Activated T-helper 2 cell treated with anti-CD3 and anti-CD28 coated beads, Interferon-gamma antibody, Interleukin-2, Interleukin-4, amounts not matched to agents 10 μg/mL and 5 μg/mL and 100 μg/mL, durations not matched to agents 14 hours and 24 hours and 36 hours (primary cell): ENCODE measurements at places on chromosomes 13 and 19. TPM values are rescaled to one million over a fixed set of nuclear protein-coding genes. Genes with fewer than 3 reads are reported as not detected.
A peak's percentile ranks its signal among the peaks of the same experiment; 100 is the strongest.

GRCh38 chr19:48627201-48627864, 8.0 kb downstream of the SPHK2 start:
- no peak for DNase-seq

The RGCC gene
- 76.5 and 79.3 TPM in 2 replicates for total RNA-seq

DNA sequence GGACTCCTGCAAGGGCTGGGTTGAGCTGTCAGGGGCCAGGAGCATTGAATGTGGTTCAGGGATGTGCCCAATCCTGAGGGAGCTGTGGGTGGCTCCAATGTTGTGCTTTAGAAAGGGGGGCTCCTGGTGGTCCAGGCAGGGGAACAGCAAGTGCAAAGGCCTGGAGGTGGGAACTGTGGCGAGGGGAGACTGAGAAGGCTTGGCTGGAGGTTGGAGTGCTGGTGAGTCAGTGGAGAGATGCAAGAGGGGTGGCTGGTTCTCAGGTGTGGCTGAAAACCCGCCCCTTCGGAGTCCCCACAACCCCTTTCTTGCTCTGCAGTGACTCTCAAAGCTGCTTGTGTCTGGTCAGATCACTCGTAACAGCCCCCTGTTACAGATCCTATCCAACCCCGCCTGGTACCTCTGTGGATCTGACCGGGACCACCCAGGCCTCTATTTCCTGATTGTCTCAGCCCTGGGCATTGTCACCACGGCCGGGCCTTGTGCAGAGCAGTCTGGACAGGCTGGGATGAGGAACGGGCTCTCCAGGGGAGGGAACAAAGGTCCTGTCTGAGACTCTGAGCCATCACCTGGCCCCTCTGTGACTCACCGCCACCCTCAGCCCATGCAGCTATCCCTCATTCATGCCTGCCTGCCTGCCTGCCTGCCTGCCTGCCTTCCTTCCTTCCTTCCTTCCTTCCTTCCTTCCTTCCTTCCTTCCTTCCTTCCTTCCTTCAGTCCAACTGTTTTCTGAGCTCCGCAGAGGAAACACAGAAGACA, 1.4 kb upstream of the KCNN1 start:
- no peak for DNase-seq

The FCAR gene
- total RNA-seq, result not detected in 2 replicates

DNA sequence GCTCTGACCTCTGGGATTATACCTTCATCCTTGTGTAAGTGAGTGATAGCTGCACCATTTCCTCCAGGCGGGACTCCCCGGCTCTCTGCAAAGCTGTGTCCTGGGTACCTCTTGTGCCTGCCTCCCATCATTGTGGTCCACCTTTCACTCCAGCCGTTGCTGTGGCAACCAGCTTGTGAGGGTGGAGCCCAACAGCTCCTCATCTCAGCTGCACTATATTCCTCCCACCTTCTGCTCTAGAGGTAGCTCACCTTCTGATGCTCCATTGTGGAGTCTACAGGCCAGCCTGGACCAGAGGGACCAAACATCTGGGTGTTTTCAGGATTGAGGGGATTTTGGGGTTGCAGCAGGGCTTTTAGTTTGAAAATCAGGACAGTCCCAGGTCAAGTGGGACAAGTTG, 708.2 kb downstream of the UQCRFS1 start:
- no peak for DNase-seq

DNA sequence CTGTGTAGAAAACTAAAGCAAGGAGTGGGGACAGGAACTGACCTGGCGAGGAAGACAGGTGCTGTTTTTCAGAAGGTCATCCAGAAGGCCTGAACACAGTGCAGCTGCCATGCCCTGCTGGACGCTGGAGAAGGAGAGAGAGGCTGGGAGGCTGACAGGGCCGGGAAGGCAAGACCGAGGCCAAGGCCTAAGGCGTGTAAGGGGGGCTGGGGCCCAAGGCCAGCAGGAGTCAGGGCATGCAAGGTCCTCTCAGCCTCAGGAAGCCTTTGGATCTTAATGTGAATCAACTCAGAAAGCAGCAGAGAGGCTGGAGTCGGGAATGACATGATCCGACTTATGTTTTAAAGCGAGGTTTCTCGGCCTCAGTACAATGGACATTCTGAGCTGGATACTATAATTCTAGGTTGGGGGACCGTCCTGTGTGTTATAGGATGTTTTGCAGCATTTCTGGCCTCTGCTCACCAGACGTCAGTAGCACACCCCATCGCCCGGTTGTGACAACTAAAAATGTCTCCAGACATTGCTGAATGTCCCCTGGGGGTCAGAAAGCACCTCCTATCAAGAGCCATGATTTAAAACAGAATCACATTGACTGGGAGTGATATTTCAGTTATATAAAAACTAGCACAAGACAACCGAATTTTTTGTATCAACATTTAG, 530.4 kb downstream of the MYO16 start:
- DNase-seq, result no peak

GRCh38 chr19:35037716-35038622, 3.6 kb upstream of the HPN start:
- DNase-seq, result no peak

- no peak for DNase-seq
These were observed 117.3 kb downstream of the POSTN start for GRCh38 chr13:37481011-37481884.

DNA sequence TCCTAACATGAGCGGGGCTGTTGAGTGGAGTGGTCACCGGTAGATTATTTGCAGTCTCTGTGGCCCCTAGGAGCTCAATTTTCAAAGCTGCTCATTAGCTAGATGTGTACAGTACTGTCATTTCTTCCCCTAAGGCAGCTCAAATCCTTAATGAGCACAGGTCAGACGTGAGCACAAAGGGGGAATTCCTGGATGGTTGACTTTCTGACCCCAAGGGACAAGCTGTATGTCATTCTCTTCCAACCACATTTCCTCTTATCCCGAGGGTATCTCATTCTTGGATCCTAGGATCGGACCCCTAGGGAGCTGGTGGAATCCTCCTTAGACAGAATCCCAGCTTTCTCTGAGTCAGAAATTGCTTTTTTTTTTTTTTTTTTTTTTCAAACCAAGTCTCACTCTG, 5.7 kb upstream of the OR7G3 start:
- no peak for DNase-seq

The IQCN gene
- 2.9 and 3.3 TPM in 2 replicates for total RNA-seq

- DNase-seq, result no peak
These were observed 131.4 kb upstream of the ARGLU1 start for GRCh38 chr13:106699311-106699710.

DNA sequence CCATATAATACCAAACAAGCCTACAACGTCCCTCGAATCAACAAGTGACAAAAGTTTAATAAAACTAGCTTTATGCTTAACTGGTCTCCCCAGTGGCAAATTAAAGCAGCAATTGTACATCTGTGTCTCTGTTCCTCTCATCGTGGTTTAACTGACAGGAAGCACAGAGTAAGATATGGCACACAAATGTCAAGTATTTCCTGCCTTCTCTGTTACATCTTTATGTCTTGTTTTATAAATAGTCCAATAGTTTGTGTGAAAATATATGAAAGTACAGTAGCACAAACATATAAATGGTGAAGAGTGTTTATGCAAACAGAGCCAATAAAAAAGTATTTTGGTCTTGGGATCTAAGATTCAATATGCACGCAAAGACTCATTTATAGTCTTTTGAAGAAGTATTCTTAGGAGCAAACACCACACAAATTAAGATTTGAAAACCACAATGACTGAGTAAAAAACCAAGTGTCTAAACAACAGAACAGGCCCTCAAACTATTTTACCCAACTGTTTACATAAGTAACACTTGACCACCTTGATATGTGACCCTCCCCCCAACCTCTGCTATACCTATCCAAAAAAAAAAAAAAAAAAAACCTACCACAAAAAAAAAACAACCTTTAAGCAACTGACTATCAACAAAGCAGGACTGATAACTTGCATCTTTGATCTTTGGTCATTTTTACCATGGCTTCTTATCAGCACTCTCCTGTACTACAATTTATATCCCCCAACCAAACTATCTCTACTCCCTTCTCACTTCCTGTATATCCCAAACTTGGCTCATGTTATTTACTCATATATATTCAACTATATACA, 14.0 kb downstream of the ELF1 start:
- no peak for DNase-seq

- DNase-seq, result no peak
These were observed 509.5 kb downstream of the GPC6 start for GRCh38 chr13:93736081-93736480.

GRCh38 chr13:95199896-95200295, 101.4 kb downstream of the ABCC4 start:
- no peak for DNase-seq

DNA sequence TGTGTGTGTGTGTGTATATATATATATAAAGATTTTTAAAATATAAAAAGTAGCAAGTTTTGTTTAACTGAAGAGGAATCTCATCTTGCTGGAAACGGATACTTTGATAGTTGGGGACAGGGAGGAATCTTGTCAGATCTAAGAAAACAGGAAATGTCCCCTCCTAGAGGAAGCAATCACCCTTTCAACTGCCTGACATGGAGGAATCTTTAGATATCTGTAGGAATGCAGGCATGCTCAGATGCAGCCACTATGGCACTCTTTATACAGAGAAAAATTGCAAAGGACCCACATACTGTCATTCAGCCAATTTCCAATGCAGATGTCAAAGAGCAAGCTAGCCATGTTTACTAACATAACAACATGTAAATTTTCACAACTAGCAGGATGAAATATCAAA, 38.8 kb downstream of the ZNF611 start:
- DNase-seq, result no peak

- DNase-seq, result peak; percentile 46
These were observed 926 bp downstream of the PRR12 start for GRCh38 chr19:49591731-49592485.

- no peak for DNase-seq
These were observed 7.1 kb downstream of the UBE2S start for GRCh38 chr19:55400281-55401087.

DNA sequence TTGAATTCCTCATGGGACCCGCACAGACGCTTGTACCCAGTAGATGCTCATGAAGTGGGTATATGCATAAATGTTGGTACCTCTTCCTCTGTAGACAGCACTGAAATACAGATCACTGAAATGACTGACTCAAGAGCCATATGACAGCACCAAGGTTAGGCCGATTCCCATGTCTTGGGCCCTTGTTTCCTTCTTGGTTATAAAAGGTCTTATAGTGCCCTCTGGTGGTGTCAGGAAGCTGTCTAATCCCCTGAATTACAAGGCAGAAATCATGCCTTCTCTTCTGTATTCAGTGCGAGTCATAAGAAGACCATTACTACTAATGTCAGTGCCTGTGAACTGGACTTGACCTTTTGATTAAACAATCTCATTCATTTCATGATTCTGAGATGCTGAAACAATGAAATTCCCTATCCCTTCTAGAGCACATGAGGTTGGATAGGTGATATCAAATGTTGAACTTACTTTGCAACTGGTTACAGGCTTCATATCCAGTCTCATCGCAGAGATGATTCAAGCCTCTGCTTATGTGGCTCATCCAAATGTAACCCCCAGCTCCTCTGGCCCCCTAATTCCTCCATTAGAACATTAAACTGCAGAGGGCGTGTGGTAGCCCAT, 59.7 kb downstream of the SPATA13 start:
- DNase-seq, result peak; percentile 32

DNA sequence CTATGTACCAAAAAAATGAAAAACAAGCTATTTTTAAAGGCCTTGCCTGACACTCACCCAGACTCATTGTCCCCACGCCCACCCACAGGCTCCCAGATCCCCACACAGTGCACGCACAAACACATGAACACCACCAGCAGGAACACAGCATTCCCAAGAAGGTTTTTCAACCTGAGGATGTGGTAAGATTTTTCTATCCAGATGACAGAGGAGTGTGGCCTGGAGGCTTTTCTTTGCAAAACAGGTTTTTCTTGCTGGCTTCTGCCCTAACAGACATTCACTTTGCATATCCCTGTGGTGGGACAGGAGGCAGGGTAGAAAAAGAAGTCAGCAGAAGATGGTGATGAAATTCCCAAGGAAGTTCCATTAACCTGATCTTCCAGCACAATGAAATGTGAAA, 97.8 kb downstream of the KLF12 start:
- no peak for DNase-seq

The KCNN4 gene
- total RNA-seq, result 98.0 and 98.7 TPM in 2 replicates

- no peak for DNase-seq
These were observed 4.9 kb downstream of the PCDH20 start for GRCh38 chr13:61410669-61411297.

DNA sequence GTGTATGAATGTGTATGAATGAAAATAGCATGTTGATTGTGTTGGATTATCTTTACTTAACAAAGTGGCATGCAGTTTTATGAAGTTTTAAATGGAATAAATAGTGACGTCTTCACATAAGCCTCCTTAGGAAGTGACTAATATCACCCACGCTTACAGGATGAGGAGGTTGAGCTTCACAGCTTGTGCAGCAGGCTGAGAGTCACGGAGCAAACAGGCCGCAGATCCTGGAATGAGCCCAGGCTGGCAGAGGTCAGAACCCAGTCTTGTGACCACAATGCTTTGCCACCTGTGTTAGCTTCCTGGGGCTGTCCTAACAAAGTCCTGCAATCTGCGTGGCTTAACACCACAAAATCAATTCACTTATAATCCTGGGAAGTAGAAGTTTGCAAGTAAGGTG, 20.8 kb downstream of the LAIR2 start:
- DNase-seq, result peak; percentile 48

GRCh38 chr19:31055454-31055853, 293.8 kb downstream of the TSHZ3 start:
- no peak for DNase-seq

The GADD45B gene
- 90.7 and 95.2 TPM in 2 replicates for total RNA-seq

The GPR12 gene
- not detected in 2 replicates for total RNA-seq

The ZNF667 gene
- total RNA-seq, result 0.09 TPM in 2 replicates

DNA sequence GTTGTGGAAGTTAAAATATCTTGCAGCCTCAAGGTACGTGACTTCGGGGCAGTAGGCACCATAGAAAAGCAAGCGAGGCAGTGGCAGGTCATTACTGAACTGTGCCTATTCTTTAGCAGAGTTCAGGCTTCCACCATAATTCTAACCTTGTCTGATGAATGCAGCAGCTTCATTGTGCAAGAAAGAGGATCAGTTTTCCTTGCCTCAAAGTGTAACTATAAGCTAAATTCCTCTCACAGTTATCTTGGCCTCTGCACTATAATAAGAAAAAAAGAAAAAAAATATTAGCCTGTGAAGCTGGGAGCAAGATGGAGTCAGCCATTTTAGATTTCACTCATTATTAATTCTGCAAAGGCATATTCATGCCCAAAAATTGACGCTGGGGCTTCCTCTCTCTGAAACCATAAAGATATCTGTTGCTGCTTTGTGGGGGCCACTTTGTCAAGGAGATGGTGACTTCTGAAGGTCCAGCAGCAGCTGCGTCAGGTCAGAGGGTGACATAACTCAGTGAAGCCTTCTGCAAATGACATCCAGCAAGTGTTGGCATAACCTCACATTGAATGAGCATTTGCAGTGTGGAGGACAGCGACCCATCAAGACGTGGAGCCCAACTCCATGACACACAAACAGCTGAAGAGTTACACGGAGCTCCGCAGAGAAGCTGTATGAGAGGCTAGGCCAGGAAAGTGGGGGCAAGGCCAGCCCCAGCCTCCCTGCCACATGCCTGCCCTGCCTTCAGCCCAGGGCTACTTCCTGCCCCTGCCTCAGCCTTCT, 23.1 kb upstream of the SACS start:
- DNase-seq, result no peak

- DNase-seq, result no peak
These were observed 242.6 kb upstream of the RFC3 start for GRCh38 chr13:33575378-33575777.

The C19orf85 gene
- not detected in 2 replicates for total RNA-seq
